Stimulated activated CD8-positive, alpha-beta memory T cell treated with anti-CD3 and anti-CD28 coated beads, Interleukin-7, amount 100 ng/mL, for 24 hours (primary cell): ENCODE measurements at places on chromosomes 12 and 14.

DNA sequence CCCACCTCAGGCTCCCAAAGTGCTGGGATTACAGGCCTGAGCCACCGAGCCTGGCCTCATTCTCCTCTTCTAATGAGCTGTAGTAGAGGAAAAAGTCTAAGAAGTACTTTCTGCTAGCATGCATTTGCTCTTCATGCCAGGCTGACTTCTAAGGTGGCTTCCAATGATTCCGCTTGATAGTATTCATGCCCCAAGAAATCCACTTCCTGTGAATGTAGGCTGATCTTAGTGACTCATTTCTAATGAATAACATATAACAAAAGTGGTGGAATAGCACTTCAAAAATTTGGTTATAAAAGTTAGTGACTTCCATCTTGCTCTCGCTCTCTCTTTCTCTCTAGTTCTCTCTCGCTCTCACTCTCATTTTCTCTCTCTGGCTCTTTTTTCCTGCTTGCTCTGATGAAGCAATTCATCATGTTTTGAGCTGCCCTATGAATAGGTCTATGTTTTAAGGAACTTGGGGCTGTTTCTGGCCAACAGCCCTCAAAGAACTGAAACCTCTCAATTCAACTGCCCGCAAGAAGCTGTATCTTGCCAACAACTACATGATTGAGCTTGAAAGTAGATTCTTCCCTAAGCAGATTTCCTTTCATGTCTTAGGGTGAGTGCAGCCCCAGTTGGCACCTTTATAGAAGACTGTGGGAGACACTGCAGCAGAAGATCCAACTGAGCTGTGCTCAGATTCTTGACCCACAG is 282.9 kb downstream of the RMST start:
- DNase-seq: no peak

- no peak for DNase-seq
These were observed 106.4 kb downstream of the PRKD1 start for GRCh38 chr14:29821242-29821641.

DNA sequence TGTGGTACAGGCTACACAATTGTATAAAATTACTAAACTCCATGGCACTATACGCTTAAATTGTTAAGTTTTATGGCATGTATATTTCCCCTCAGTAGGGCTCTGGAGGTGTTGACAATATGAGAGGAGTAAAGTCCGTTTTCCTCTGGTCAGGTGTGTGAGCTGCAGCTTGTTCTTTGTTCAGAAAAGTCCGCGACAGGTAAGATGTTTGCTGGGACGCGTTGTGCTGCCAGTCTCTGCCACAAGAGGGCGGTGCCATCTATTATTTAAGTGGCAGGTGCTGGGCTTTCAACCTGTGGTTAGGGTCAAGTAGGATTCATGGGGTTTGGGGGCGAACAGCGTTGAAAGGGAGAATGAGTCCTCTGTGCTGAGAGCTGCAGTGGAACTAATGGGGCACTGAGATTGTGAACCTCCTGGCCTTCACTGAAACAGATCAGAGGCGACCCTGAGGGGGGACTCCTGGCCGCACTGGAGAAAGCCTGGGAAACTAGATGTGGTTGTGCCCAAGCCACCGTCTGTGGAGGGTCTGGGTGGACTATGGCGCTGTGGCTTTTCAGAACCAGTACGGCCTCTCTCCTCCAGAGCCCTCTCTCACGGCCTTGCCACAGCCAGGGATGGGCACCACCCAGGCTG is 179.0 kb downstream of the SLC15A4 start:
- DNase-seq: no peak

DNA sequence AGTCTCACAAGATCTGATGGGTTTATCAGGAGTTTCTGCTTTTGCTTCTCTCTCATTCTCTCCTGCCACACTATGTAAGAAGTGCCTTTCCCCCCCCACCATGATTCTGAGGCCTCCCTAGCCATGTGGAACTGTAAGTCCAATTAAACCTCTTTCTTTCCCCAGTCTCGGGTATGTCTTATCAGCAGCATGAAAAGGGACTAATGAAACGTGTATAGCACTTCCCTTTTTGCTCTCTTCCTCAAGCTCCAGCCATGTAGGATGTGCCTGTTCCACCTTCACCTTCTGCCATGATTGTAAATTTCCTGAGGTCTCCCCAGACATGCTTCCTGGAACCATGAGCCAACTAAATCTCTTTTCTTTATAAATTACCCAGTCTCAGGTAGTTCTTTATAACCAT is 7.0 kb upstream of the CRACR2A start:
- no peak for DNase-seq

DNA sequence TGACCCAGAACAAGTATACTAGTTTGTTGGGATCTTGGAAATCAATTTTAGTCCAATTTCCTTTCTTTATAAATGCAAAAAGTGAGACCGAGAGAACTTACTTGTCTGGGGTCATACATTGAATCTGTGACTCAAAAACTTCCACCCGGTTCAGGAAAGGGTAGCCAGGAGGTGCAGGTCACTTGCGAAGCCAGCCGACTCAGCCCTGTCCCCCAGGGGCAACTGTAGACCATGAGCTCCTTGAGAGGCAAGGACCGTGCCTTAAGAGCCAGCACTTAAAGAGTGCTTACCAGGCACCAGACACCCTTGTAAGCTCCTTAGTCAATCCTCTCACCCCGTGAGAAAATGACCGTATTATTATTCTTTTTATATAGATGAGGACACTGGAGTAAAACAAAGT is 505 bp upstream of the BCDIN3D start:
- DNase-seq: no peak

- DNase-seq: peak; percentile 21
These were observed 133.5 kb downstream of the KCNK10 start for GRCh38 chr14:88189417-88190191.

- DNase-seq: no peak
These were observed 329.2 kb downstream of the PCNX1 start for GRCh38 chr14:71236487-71236886.

- DNase-seq: no peak
These were observed 35.9 kb upstream of the DYNC1H1 start for GRCh38 chr14:101928415-101928841.

- no peak for DNase-seq
These were observed 30.6 kb downstream of the TMEM132D start for GRCh38 chr12:129873111-129873832.
